ENCODE measurements at places on chromosomes 2 and 18. TPM values are rescaled to one million over a fixed set of nuclear protein-coding genes. Genes with fewer than 3 reads are reported as not detected.

KCNIP3 gene
- total RNA-seq: 2.6 TPM

DNA sequence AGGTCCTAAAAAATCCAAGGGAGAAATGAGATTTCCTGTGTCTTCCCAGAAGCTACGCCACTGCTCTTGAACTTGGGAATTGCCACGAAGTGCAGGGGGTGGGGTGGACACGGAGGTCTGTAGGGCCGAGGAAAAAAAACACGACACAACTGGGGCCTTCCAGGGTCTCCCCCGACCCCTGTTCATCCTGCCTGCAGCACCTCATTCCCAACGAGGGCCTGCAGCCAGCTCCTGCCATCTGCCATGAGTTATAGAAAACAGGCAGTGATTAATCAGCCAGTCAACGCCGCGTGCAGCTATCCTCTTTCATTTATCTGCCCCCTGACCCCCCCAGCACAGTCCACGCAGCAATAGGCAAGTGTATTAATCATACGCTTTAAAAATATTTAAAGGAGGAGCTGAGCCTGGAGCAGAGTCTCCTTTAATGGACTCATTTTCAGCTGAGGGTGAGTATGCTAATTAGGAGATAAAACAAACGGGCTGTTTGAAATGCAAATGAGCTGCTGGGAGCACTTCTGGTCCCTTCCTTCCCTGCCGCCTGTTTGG, 209.9 kb downstream of the TFCP2L1 start:
- H3K36me3 ChIP-seq: no peaks in the 10 kb centered on the region
- peaks cover 12% of the 10 kb centered on the region for H3K4me1 ChIP-seq
- peaks cover 29% of the 10 kb centered on the region for H3K27me3 ChIP-seq
- peak overlapping the region; percentile 53 for H3K4me3 ChIP-seq
- no peak overlapping the region for H3K27ac ChIP-seq
- peak; percentile 94 for DNase-seq

DNA sequence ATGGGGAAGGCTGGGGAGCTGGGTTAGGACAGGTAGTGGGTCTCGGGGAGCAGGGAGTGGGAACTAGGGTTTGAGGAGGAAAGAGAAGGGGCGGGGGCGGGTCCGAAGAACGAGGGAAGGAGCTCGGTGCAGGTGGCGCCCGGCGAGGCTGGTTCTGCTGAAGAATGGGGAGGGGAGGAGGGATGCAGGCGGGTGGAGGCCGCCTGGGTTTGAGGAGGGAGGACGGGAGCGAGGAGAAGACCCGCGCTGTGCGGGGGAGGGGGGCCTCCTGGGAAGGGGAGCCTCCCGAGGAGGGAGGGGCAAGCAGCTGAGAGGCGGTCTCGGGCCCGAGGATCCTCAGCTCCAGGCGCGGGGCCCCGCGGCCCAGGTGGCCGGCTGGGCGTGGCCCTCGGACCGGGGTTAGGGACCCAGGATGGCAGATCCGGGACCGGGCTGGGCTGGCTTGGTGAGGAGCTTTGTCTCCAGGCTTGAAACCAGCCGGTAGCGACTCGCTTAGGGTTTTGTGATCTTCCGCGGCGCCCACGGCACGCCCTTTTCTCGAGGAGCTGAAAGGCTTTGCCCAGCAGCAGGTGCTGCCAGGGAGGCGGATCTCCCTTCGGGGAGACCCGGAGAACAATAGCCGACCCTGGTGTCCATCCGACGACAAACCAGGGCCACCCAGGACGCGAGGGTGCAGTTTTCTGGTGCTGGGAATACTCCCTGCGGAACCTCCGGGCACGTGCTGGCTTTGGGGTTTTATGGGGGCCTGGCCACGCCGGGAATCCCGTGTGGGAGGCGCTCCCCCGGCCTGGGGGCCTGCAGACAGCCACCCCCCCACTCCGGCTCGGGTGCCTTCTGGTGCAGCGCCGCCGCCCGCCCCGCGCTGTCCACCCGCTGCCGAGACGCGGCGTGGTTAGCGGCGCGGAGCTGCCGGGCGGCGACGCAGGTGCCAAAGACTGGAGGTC, 1.4 kb downstream of the DPYSL5 start:
- peaks cover 94% of the 10 kb centered on the region for H3K27me3 ChIP-seq
- H3K36me3 ChIP-seq: no peaks in the 10 kb centered on the region
- no peak overlapping the region for H3K27ac ChIP-seq
- H3K4me3 ChIP-seq: peak overlapping the region; percentile 82

GRCh38 chr2:122736279-122736678, 980.8 kb downstream of the TSN start:
- H3K36me3 ChIP-seq: 0 out of 2 replicates have a peak, but pooled peaks cover 8% of the 10 kb centered on the region
- no peaks in the 10 kb centered on the region for H3K27me3 ChIP-seq
- no peak for DNase-seq

DNA sequence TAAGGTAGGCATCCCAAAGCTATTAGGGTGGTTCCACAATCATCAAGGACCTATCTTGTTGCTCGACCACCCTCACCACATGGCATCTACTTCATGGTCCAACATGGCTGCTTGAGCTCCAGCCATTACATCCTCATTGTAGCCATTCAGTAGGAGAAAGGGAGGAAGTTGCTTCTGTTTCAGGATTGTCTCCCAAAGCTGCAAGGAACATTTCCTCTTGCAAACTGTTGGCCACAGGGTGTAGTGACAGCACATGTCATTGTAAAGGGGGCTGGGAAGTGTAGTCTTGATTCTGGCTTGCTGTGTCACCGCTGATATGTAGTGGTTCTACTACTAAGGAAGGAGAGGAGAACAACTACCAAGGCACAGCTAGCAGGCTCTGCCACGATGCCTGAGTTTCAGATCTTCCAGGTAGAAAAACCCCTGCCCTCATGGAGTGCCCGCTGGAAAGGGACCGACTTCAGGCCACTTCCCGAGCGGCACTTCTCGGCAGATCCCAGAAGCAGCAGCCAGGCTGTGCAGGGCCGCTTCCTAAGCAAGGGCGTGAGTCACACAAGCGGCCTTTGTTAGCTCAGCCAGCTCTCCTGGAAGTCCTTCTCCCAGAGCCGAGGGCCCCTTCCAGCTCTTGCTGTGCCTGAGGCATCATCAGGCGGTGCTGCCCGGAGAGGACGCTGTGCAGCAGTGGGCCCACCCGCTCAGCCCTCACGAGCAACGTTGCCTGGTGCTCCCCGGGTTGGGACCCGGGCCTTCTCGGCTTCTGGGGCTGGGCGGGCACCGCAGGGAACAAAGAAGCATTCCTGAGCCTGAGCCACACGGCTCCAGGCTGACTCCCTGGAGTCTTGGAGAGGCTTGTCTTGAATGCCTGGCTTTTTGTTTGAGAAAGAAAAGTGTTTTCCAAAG, 58.2 kb downstream of the HS6ST1 start:
- H3K27ac ChIP-seq: peak overlapping the region; percentile 36
- H3K4me1 ChIP-seq: 0 out of 2 replicates have a peak, but pooled peaks cover 4% of the 10 kb centered on the region
- no peaks in the 10 kb centered on the region for H3K36me3 ChIP-seq
- peak; percentile 79 for DNase-seq
- H3K4me3 ChIP-seq: no peak overlapping the region

DNA sequence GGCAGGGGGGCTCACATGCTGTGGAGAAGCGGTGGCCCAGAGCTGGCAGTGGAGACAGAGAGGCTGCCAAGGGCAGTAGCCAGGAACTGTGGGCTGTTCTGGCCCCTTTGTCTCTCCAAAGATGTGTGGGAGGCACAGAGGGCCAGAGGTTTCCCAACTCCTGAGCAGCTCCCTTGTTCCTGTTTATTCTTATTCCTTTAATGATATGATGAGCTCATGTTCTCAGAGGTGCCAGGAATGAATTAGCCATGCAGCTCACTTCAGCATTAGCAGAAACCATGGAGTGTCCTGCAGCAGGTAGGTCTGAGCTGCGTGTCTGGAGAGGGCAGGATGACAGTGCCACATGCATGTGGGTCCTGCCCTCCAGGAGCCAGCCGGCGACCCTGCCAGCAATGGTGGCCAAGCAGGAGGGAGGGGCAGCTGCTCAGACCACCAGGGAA, 77.9 kb upstream of the FZD7 start:
- no peaks in the 10 kb centered on the region for H3K36me3 ChIP-seq
- H3K27ac ChIP-seq: no peak overlapping the region
- H3K27me3 ChIP-seq: no peaks in the 10 kb centered on the region
- no peak overlapping the region for H3K4me3 ChIP-seq

SLC9A4 gene
- not detected for total RNA-seq

GRCh38 chr18:261398-262073, 6.3 kb downstream of the THOC1 start:
- H3K27ac ChIP-seq: no peak overlapping the region
- H3K36me3 ChIP-seq: peaks cover 67% of the 10 kb centered on the region
- no peaks in the 10 kb centered on the region for H3K27me3 ChIP-seq
- H3K4me3 ChIP-seq: no peak overlapping the region

DNA sequence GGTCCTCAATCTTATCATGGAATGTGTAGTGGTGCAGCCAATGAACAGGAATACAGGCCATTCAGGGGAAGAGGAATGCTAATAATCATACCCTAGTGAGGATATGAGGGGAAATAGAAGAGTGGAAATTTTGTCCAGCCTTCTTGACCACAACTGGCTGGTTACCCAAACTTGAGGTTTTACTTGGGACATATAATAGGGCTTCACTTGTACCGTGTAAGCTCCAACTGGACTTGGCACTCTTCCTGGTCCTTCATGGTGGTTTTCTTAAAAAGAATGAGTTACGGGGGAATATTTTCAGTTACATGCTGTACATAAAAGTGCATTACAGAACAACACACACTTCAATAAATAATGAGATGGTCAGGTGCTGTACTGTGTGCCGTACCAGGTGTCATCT, 234.9 kb upstream of the RASGRP3 start:
- H3K27me3 ChIP-seq: no peaks in the 10 kb centered on the region
- H3K36me3 ChIP-seq: no peaks in the 10 kb centered on the region
- no peak overlapping the region for H3K27ac ChIP-seq
- H3K4me1 ChIP-seq: no peaks in the 10 kb centered on the region
- DNase-seq: no peak

CDH2 gene
- 36.9 TPM for total RNA-seq

DNA sequence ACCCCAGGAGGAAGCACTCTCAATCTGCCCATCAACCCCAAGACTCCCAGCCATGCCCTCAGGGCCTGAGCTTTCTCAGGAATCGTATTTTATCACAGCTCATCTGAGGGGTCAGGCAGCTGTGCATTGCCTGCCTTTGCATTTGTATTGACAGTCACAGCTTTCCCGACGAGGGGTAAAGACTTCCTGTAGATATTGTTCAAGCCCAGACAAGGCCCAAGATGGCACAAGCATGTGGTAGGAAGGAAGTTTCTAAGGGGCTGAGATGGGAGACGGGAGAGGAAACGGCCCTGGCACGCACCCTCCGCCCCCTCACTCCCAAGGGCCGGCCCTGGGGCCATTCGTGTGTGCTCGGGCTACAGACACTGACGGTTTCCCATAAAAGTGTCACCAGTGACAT, 34.2 kb upstream of the PRLH start:
- no peak for DNase-seq
- no peaks in the 10 kb centered on the region for H3K27me3 ChIP-seq
- no peaks in the 10 kb centered on the region for H3K4me1 ChIP-seq
- no peak overlapping the region for H3K4me3 ChIP-seq

DNA sequence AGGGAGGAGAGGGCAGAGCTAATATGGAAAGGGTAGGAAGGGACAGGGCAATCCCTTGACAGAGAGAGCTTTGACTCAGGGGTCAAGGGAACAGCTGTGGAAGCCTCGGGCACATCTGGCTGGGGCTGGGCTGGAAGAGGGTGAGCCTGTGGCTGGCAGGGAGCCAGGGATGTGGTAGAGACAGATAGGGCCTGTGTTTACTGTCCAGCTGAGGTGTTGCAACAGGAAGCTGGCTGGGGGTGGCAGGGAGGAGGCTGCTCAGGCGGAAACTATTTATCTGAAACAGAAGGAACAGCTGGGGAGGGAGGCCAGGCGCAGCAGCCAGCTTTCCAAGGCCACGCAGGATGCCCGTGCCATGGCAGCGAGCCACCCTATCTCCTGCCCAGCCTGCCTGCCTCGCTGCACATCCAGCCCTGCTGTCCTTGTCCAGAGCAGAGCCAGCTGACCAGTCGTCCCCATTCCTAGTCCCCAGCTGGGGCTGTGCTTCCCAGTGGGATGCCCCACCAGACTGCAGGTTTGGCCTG, 264.7 kb downstream of the CYP26B1 start:
- H3K27ac ChIP-seq: no peak overlapping the region
- no peak overlapping the region for H3K4me3 ChIP-seq
- no peaks in the 10 kb centered on the region for H3K36me3 ChIP-seq
- no peak for DNase-seq
- no peaks in the 10 kb centered on the region for H3K4me1 ChIP-seq

DNA sequence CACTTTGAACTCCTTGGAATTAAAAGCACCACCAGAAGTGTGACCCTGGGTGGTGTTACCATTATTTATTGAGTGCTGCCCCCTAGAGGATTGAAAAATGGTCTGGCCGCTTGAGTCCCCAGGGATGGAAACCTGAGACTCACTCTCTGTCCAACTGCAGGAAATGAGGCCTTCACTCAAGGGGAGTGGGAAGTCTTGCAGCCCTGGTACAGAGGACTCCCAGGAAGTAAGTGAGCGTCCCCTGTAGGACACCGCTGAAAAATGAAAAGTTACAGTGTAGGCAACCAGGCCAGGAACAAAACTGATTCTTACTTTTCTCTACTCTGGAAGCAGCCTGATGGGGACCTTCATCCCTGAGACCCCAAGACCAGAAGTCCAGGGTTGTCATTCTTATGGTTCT, 2.2 kb upstream of the NRP2 start:
- DNase-seq: peak; percentile 99
- H3K4me3 ChIP-seq: no peak overlapping the region
- no peak overlapping the region for H3K27ac ChIP-seq
- peaks cover 35% of the 10 kb centered on the region for H3K4me1 ChIP-seq
- no peaks in the 10 kb centered on the region for H3K36me3 ChIP-seq
- H3K27me3 ChIP-seq: peaks cover 38% of the 10 kb centered on the region

GRCh38 chr2:170262806-170263205, 84.9 kb downstream of the MYO3B start:
- H3K4me3 ChIP-seq: no peak overlapping the region
- no peak overlapping the region for H3K27ac ChIP-seq
- DNase-seq: no peak
- H3K4me1 ChIP-seq: no peaks in the 10 kb centered on the region
- no peaks in the 10 kb centered on the region for H3K36me3 ChIP-seq

- no peak for DNase-seq
- H3K27ac ChIP-seq: no peak overlapping the region
- no peaks in the 10 kb centered on the region for H3K27me3 ChIP-seq
Measured at GRCh38 chr2:83143946-83144345, 1315.1 kb downstream of the SUCLG1 start.

FABP1 gene
- total RNA-seq: not detected

GRCh38 chr2:33363325-33364298, 112.8 kb upstream of the RASGRP3 start:
- peaks cover 6% of the 10 kb centered on the region for H3K4me1 ChIP-seq
- no peak overlapping the region for H3K27ac ChIP-seq
- H3K4me3 ChIP-seq: no peak overlapping the region
- no peak for DNase-seq

UGT1A5 gene
- not detected for total RNA-seq

Data from GM23338 (cell line).